ENCODE measurements at places on chromosomes 13 and 19. TPM values are rescaled to one million over a fixed set of nuclear protein-coding genes. Genes with fewer than 3 reads are reported as not detected.

GRCh38 chr13:31201341-31202031 lies 1.7 kb downstream of the B3GLCT start:
- no peak for DNase-seq

Gene KCNK6
- total RNA-seq, result 3.6 TPM

GRCh38 chr13:40578055-40578454 lies 88.4 kb downstream of the FOXO1 start:
- DNase-seq, result no peak

GRCh38 chr13:44814836-44815235 lies 174.4 kb downstream of the NUFIP1 start:
- no peak for DNase-seq

Gene TMIGD2
- total RNA-seq, result not detected

Gene PALM3
- 27.0 TPM for total RNA-seq

GRCh38 chr19:37221136-37221535 lies 3.1 kb downstream of the ZNF383 start:
- DNase-seq, result no peak

DNA sequence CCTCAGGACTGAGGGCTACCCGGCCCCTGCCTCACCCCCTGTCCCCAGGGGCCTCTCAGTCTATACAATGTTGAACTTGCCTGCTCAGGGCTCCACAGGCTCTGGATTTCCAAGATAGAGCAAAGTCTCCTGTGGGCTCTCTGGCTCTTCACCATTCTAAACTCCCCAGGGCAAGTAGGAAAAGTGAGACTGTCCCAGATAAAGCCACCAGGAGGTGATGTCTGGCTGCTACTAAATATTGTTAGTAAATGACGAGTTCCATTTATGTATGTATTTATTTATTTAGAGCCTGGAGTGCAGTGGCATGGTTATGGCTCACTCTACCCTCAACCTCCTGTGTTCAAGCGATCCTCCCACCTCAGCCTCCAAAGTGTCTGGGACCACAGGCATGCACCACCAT lies 73.6 kb upstream of the SIAH3 start:
- no peak for DNase-seq

Gene CABP5
- not detected for total RNA-seq

DNA sequence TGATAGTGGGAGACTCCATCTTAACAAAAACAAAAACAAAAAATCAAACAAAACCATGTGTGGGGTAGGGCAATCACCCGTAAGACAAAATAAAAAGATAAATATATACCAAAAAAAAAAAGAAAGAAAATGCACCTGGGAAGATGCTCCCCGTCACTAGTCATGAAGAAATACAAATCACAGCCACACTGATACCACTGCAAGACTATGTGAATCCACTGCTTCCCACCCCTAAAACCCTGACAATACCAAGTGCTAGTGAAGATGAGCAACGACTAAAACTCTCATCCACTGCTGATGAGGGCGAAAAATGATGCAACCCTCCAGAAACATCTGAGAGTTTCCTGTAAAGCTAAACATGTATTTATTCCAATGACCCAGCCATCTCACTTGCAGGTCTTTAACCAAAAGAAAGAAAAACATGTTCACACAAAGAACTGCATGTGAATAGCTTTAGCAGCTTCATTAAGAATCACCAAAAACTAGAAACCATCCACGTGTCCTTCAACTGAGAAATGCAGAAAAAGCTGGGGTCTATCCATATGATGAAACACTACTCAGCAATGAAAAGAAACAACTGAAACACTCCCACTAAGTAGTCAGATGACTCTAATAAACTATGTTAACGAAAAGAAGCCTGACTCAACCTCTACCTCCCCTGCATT lies 31.7 kb downstream of the BRD4 start:
- DNase-seq, result no peak

GRCh38 chr13:36456577-36456976 lies 24.3 kb downstream of the CCNA1 start:
- DNase-seq, result no peak

Gene FFAR1
- not detected for total RNA-seq

GRCh38 chr13:112893570-112894422 lies 75.2 kb upstream of the MCF2L start:
- peak; percentile 21 for DNase-seq

GRCh38 chr13:106373989-106374572 lies 161.4 kb downstream of the EFNB2 start:
- no peak for DNase-seq

Gene CAMSAP3
- 26.0 TPM for total RNA-seq

DNA sequence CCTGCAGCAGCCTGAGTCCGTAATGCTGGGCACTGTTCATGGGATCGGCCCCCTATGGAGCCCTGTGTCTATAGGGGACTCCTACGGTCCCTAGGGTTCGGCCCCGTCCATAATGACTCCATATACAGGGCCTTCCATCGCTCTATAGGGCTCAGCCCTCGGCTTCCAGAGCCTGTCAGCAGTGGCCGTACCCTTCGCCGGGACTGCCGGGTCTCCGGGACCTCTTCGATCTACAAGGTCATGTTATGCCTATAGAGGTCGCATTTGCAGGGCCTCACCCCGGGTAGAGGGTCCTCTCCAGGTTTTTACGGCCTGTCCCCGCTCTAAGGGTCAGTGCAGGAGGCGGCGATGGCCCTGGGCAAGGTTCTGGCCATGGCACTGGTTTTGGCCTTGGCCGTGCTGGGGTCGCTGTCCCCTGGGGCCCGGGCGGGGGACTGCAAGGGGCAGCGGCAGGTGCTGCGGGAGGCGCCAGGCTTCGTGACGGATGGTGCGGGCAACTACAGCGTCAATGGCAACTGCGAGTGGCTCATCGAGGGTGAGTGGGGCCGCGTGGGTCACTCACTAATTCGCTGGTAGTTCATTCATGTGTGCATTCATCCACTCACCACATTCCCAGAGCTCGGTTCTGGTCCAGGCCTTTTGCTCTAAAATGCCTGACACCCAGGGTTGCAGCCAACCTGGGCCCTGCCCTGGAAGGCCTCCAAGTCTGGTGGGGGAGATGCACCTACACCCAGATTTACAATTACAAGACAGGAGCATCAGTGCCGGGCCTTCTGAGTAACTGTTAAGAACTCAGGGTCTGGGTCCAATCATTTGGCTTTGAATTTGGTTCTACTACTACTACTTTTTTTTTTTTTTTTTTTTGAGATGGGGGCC lies 699 bp downstream of the MEGF8 start:
- DNase-seq, result peak; percentile 60

DNA sequence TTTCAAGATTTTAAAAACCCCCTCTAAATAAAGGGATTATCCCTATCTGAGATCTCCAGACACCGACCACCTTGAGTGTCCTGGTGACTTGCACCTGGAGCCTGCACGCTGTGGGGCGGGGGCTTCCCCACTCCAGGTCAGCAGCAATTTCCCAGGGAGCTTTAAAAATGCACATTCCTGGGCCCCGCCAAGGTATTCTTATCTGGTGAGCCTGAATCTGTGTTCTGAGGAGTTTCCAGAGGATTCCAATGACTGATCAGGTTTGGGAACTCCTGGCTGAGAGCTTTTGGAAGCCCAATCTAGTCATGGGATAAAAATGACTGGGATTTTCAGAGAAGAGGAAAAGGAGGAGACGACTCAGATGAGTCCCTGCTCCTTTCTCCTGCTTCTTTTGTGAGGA lies 66.1 kb downstream of the FGF9 start:
- no peak for DNase-seq

Gene CYP2A7
- not detected for total RNA-seq

Gene VRK3
- 68.4 TPM for total RNA-seq

DNA sequence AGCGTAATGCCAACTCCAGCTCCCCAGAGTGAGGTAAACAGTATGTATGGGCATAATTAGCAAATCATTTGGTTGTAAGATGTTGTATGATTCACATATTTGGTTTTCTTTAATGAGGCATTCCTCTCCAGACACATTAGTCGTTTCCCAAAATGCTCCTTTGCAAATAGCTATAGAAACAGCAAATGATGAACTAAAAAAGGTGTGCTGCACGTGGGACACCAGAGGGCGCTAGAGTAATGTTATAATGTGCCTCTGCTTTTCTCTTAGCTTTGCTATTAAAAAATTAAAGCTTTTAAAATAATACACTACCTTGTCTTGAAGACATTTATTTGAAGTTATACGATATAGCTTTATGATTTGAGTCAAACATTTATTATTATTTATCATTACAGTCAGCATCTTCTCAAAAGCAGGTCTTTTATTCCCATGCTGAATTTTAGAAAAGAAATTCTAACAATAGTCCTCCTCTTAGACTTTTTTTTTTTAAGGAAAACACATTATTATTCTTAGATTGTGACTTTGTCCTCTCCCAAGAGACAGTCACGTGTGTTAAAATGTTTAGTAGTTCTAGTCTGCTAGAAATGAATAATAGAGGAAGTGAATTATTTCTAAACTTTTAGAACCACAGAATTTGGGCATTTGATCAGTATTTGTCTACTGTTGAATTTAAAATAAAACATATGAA lies 121.6 kb upstream of the FRY start:
- DNase-seq, result peak; percentile 56

GRCh38 chr19:15675560-15675959 lies 2.7 kb downstream of the CYP4F12 start:
- no peak for DNase-seq

DNA sequence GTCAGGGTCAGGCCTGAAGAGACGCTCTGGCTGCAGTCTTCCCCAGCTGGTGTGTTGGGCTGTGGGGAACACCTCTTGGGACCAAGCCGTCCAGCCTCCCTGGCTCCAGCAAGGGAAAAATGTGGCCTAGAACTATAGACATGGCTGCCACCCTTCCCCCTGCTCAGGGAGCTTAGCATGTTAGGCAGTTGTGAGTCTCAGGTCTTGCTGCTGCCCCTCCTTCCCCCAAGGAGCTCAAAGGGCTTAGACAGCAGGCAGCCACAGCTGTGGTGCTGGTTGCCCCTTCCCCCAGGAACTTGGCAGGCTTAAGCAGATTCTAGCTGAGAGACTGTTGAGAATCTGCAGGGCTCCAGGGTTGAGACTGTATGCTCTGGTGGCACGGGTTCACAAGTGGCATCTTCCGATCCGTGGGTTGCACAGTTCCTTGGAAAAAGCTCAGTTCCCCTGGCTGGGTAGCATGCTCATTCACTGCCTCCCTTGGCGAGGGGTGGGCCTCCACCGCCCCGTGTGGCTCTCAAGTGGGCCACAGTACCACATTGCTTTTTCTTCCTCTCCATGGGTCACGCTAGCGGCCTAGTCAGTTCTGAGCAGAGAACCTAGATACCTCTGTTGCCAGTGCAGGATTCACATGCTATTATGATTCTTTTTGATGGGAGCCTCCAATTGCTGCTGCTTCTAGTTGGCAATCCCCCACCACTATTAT lies 1258.6 kb downstream of the OLFM4 start:
- no peak for DNase-seq

GRCh38 chr13:30616927-30617314 lies 799 bp upstream of the USPL1 start:
- peak; percentile 41 for DNase-seq

Gene CEACAM7
- total RNA-seq, result 9.0 TPM

DNA sequence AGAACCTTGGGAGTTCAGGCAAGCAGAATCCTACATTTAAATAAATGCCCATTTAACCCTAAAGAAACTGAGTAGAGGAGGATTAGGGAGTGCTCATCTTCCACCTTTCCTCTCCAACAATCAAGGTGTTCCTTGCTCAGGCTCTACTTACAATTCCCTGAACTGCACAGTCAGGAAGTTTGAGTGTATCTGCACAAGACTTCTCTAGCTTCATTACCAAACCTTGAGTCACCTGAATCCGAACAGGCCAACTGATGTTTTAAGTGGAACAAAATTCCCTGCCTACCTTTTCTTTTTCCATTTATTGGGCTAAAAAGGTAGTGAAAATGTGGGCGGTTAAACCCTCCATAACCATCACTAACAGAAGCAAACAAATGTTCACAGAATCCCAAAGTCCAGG lies 78.3 kb downstream of the FOXO1 start:
- DNase-seq, result no peak

Gene ZNF730
- total RNA-seq, result not detected

DNA sequence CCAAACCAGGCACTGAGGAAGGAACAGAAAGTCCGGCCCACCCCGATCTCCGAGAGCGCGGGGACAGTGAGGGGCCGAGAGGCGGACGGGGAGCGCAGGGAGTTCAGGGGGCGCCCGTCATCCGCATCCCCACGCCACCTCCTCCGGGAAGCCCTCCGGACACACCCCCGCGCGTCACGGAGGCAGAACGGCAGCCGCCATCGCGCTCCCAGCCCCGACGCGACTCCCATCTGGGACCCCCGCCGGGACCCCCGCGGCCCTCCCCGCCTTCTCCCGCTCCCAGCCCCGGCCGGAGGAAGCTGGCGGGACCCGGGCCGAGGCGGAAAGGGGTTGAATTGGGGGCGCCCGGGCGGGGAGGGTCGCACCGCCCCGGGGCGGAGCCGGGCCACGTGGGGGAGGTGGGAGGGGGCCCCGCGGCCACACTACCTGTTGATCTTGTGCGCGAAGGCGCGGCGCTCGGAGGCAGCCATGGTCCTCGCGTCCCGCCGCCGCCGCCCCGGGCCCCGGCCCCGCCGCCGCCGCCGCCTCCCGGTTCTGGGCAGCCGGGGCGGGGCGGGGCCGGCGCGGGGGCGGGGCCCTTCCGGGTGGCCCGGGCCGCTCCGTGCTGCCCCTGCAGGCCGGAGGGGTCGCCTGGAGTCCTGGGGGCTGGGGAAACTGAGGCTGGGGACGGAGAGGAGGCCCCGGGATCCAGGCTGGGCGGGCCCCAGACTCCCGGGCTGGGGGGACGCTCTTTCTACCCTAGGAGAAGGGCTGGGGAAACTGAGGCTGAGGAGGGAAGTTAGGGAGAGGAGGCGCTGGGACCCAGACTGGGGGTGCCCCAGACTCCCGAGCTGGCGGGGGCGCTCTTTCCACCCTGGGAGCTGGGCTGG lies at the start of gene DOCK6:
Gene DOCK6, minus strand, starts transcription at position 554 of the 869 bp plus-strand sequence. Its CDS starts 84 bp downstream, at position 470.
- DNase-seq, result peak; percentile 49

DNA sequence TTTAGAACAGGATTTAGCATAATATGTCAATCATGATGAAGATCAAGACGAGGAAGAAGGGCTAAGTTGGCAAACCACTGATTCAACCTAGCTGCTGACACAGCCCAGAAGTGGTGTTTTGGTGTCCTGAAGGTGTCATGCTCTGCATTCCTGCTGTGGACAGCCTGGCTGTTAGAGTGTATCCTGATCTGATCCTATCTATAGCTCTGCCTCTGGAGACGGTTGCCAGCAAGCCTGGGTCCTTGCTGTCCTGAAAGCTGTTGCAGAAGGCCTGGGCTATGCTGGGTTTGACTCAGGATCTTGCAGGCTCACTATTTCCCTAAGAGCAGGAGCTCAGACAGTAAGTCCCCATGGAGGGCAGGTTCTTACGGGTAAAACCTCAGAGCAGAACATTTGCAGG lies 416.4 kb downstream of the TSHZ3 start:
- no peak for DNase-seq

Gene ZNF442
- 1.4 TPM for total RNA-seq

Data from Calu3 (cell line).